ENCODE measurements at places on chromosomes 2 and 18.

DNA sequence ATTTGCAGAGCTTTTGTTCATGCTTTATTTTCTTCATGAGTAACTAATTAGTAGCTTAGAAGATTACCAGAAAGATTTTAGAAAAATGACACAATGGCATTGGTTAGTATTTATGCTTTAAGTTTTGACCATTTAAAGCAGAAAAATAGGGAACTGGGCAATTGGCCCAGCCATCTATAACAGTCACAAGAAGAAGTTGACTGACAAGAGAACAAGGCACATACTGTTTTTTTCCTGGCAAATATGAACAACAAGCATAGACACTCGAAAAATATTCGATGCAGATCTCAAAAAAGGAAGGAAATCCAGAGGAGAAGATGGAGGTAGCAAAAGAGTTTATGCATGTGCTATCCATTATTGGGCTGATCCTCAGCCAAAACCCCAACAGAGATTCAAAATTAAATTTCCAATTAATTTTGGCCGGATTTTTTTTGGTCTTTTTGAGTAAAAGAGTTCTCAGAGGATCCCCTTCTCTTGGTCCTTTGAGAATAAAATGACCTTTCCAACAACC is 200.8 kb upstream of the SLC35G4 start:
- H3K36me3 ChIP-seq = no peaks in the 10 kb centered on the region
- H3K27me3 ChIP-seq = no peaks in the 10 kb centered on the region
- H3K4me3 ChIP-seq = no peak overlapping the region
- H3K27ac ChIP-seq = no peak overlapping the region

GRCh38 chr2:238926761-238927611 is 79.1 kb downstream of the TWIST2 start:
- no peaks in the 10 kb centered on the region for H3K36me3 ChIP-seq
- peaks cover 11% of the 10 kb centered on the region for H3K27me3 ChIP-seq
- no peak overlapping the region for H3K4me3 ChIP-seq
- no peaks in the 10 kb centered on the region for H3K4me1 ChIP-seq
- H3K27ac ChIP-seq = no peak overlapping the region

DNA sequence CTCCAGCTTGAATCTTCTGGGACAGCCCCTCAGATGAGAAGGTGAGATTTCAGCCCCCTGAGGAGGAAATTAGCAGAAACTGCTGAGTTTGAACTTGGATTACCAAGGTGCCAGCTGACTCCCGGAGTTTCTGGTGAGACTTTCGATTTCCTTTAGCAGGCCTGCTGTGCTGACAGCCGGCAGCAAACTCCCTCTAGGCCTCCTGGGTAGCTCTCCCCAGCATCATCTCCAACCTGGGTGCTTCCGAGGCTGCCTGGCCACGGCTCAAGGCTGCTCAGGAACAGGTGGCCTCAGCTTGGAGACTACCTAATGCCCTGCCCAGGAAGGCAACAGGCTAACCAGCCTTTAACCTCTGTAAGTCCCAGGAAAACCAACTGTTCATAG is 16.5 kb downstream of the SDC1 start:
- no peaks in the 10 kb centered on the region for H3K27me3 ChIP-seq
- no peak for DNase-seq
- no peak overlapping the region for H3K27ac ChIP-seq
- H3K4me1 ChIP-seq = no peaks in the 10 kb centered on the region
- H3K36me3 ChIP-seq = no peaks in the 10 kb centered on the region
- H3K4me3 ChIP-seq = no peak overlapping the region

- no peak for DNase-seq
- no peaks in the 10 kb centered on the region for H3K27me3 ChIP-seq
- H3K4me1 ChIP-seq = no peaks in the 10 kb centered on the region
- H3K36me3 ChIP-seq = no peaks in the 10 kb centered on the region
- H3K27ac ChIP-seq = no peak overlapping the region
These were observed 111.0 kb upstream of the ODC1 start for GRCh38 chr2:10559101-10559500.

Data from CD4-positive, alpha-beta T cell (primary cell).